ENCODE measurements at places on chromosomes 16 and 17. TPM values are rescaled to one million over a fixed set of nuclear protein-coding genes. Genes with fewer than 3 reads are reported as not detected.

DNA sequence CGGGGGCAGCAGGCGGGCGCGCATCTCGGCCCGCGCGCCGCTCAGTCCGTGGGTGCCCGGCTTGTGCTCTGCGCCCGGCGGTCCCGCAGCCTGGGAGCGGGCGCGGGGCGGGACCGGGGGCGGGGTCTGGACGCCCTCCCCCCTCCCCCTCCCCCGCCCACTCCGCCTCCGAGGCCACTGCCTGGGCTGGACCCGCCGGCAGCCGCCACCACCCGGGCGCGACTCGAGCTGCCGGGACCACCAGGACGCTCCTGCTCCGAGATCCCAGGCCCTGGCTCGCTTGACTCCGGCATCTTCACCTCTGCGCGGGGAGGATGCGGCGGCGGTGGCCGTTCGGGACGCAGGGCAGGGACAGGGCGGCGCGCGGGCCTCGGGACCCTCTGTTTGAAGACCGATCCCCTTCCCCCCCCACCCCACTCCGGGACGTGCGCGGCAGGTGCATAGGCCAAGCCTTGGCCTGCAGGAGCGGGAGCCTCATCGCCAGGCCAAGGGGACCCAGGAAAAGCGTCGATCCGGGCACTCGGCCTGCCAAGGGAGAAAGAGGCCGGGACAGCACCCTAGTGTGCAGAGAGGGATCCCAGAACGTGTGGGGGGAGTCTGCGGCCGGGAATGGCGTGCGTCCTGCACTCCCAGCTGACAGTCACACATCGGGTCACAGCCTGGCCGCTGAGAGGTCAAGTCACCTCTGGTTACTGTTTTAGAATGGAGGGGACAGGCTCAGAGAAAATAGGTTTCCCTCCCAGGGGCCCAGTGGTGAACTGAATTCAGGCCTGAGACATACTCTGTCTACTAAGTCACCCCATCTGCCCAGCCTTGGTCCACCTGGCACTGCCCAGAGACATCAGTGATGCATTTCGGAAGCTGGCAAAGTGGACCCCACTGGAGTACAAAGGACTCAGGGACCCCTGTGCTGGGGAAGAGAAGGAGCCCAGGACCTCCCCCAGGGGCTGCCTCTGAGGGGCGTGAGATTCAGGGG, at the start of gene HS3ST6:
TSS of gene HS3ST6 (minus strand) at position 65 of the 976 bp plus-strand sequence. CDS start 92 bp downstream, outside the sequence.
- no peak for DNase-seq

GRCh38 chr17:42133461-42134041, 10.9 kb downstream of the HSPB9 start:
- peak; percentile 69 for DNase-seq

DNA sequence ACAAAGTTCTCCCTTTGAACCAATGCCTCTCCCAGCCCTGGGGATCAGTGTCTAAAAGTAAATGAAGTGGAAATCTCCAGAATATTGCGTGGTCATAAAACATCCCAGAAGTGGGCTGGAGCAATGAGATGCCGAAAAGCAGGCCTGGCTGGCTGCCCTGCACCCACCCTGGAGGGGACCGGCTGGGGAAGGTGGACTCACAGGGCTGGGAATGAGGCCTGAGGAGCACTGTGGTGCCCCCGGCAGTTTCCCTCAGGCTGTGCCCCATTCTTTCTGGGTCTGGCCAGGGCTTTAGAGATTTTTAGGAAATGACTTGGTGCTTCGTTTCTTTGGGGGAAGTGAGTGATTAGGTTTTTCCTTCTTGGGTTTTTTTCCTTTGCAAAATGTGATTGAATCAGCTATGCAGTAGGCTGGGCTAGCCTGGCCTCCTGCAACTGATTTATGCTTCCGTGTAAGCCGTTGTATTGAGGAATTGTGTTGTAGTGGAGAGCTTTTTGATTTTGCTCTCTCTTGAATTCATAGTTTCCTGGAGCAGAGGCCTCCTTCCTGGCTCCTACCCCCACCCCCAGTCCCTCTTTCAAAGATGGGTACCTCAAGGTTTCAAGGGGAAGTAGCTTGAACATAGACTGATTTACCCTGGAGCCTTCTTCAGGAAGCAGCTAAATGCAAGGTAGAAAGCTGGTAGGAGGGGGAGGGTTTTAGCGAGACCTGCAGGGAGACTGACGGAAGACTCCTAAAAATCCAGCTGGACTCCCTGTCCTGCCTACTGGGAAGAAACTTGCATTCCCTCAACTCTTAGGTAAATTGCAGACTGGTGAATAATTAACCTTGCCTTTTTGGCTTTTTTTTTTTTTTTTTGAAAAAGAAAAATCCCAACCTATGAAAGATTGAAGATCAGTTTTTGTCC, 170.2 kb downstream of the RAB11FIP4 start:
- peak; percentile 31 for DNase-seq

- peak; percentile 50 for DNase-seq
Observed at GRCh38 chr16:77898671-77899211, 110.4 kb downstream of the VAT1L start.

MGAT5B gene
- total RNA-seq, result 0.40 TPM

ACSF3 gene
- total RNA-seq, result 29.2 TPM
